AML-193 (cell line): ENCODE measurements at places on chromosomes 7 and 10.

DNA sequence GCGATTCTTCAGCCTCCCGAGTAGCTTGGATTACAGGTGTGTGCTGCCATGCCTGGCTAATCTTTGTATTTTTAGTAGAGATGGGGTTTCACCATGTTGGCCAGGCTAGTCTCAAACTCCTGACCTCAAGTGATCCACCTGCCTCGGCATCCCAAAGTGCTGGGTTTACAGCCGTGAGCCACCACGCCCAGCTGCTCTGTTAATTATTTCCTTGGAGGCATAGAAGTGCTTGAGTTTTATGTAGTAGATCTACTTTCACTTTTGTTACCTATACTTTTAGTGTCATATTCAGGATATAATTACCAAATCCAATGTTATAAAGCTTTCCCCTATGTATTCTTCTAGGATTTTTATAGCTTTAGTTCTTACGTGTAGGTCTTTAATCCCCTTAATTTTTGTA is 1093.0 kb downstream of the GATA3 start:
- no peak for DNase-seq

DNA sequence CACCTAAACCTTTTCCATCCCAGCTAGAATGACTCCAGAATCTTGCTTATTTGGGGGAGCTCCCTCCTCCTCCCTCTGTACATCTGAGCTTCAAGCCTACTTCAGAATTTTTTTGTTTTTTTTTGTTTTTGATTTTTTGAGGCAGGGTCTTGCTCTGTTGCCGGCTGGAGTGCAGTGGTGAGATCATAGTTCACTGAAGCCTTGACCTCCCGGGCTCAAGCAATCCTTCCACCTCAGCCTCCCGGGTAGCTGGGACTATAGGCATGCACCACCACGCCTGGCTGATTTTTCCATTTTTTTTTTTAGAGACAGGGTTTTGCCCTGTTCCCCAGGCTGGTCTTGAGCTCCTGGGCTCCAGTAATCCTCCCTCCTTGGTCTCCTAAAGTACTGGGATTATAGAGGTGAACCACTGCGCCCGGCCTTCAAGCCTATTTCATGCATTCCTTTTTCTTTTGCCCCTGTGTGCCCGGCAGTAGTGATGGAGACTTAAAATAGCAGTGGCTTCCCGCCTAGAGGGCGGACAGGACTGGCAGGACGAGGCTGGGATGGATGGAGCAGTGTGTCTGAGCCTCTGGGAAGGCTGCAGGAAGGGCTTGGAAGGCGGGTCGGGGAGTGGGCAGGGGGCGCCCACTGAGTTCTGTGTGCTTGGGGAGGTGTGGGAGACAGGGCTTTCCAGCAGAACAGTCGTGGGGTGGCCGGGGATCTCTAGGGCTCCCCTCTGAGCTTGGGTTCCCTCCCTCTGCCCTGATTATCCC is 8.8 kb downstream of the CUX1 start:
- DNase-seq: no peak

- DNase-seq: no peak
Measured at GRCh38 chr7:24138343-24138742, 145.6 kb upstream of the NPY start.

DNA sequence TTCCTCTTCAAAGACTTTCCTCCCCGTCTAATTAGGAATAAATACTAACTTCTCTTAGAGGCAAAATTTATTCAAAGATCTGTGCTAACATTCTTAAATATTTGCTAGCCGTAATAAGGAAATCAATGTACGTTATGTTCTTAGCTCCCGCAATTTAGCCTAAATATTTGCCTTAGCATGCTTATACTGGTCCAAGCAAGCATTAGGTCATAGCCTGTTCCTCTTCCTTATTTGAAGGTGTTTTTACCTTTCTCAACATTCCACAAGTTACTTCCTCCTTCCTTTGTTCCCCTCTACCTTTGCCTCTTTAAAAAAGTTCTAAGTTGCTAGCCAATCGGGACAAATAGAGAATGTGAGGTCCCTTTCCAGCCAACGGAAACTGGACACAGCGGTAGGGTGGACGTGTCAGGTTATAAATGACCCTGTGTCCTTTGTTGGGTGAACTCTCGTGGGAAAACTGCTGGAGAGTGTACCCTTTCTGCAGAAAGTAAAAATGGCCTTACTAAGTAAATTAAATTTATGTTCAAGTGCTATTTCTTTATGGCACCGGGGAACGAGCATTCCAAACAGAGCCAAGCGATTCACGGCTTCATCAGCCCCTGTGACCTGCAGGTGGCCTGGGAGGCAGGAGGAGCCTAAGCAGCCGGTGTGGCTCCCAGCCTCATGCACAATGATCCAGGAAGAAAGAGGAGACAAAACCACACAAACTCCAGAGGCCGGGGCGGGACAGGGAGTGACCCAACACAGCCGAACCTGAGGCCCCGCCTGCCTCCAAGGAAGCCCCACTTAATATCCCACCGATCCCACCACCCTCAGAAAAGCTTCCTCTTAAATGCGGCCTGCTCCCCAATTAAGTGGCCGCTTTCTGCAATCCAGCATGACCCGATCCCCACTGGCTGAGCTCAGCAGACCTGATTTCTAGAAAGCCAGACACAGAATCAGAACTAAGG is 67.0 kb downstream of the ZRANB1 start:
- no peak for DNase-seq

DNA sequence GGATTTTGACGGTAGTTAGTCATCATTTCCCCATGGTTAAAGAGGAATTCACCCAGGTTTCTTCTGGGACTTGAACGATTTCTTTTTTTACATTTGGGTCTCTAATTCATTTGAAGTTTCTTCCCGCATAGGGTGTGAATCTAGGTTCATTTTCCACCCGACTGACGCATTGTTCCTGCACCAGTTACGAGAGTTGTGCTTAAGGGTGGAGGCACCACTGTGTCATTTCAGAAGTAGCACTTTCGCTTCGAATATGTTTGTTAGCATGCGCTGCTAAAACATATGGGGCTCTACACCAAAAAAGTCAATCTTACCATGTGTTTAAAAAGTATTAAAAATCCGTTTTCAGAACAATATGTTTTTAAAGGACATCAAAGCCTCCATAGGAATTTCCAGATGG is 140.3 kb downstream of the VIPR2 start:
- DNase-seq: no peak

GRCh38 chr7:138845711-138846110 is 47.7 kb upstream of the ATP6V0A4 start:
- no peak for DNase-seq

- peak; percentile 62 for DNase-seq
Measured at GRCh38 chr7:144834641-144835144, 1.2 kb downstream of the TPK1 start.
